ENCODE measurements at places on chromosomes 6 and 20.

- DNase-seq = no peak
Observed at GRCh38 chr6:31701666-31702404, 1.3 kb downstream of the ABHD16A start.

GRCh38 chr6:40517654-40518053 lies 69.5 kb downstream of the LRFN2 start:
- DNase-seq = no peak

- DNase-seq = no peak
Observed at GRCh38 chr20:52490711-52491430, 299.3 kb upstream of the ZFP64 start.

GRCh38 chr6:27650620-27651370 lies 177.9 kb upstream of the ZNF184 start:
- no peak for DNase-seq
